Stimulated activated CD4-positive, alpha-beta T cell treated with anti-CD3 and anti-CD28 coated beads, Interleukin-15, amount 100 ng/mL, for 1 hour (primary cell): ENCODE measurements at places on chromosomes 6 and 20.

GRCh38 chr20:19888269-19888671 lies 128.9 kb upstream of the NAA20 start:
- DNase-seq: no peak

- no peak for DNase-seq
Observed at GRCh38 chr6:138571585-138572166, 72.4 kb upstream of the NHSL1 start.

- no peak for DNase-seq
Observed at GRCh38 chr6:108616544-108616943, 55.8 kb downstream of the FOXO3 start.

GRCh38 chr20:1341561-1342265 lies 12.8 kb upstream of the SDCBP2 start:
- no peak for DNase-seq

- no peak for DNase-seq
Observed at GRCh38 chr20:48676795-48677460, 150.9 kb downstream of the PREX1 start.

- DNase-seq: no peak
Observed at GRCh38 chr6:55239099-55239498, 64.8 kb downstream of the HCRTR2 start.

DNA sequence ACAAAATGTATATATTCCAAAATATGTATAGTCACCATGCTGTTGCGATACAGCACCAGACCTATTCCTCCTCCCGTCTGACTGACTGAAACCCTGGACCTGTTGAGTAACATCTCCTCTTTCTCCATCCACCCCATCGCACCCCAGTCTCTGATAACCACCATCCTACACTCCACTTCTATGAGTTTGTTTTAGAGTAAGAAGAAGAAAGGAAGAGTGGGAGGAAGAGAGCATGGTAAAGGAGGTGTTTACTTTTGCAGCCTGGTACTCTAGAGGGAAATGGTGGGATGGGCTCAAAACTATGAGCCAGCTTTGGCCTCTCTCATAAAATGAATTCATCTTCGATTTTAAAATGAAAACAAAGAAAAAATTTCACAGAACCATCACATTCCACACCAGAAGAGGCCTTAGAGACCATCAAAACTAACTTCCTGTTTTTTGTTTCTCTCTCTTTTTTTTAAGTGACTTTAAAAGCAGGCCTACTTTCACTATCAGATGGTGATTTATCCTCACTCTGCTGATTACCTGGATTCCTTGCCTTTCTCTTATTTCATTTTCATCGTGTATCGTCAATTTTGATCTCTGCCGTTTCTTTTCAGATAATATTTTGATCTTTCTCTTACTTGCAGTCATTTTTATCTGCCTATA lies 16.8 kb upstream of the FUCA2 start:
- DNase-seq: no peak

DNA sequence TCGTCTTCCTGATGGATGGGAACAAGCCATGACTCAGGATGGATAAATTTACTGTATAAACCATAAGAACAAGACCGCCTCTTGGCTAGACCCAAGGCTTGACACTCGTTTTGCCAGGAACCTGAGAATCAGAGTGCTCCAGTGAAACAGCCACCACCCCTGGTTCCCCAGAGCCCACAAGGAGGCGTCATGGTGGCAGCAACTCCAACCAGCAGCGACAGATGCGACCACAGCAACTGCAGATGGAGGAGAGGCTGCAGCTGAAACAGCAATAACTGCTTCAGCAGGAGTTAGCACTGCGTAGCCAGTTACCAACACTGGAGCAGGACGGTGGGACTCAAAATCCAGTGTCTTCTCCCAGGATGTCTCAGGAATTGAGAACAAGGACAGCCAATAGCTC lies 100.9 kb upstream of the SAMD5 start:
- DNase-seq: no peak

DNA sequence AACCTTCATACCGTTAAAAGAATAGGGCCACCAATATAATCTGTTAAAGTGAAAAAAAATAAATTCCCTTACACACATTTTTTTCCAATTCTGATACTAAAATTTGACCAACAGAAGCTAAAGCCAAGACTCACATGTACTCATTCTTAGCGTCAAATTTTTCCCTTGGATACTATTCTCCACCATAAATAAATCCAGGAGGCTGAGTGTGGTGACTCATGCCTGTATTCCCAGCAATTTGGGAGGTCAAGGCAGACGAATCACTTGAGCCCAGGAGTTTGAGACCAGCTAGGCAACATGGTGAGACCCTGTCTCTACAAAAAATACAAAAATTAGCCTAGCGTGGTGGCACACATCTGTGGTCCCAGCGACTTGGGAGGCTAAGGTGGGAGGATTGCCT lies 43.9 kb downstream of the SCML4 start:
- DNase-seq: no peak

DNA sequence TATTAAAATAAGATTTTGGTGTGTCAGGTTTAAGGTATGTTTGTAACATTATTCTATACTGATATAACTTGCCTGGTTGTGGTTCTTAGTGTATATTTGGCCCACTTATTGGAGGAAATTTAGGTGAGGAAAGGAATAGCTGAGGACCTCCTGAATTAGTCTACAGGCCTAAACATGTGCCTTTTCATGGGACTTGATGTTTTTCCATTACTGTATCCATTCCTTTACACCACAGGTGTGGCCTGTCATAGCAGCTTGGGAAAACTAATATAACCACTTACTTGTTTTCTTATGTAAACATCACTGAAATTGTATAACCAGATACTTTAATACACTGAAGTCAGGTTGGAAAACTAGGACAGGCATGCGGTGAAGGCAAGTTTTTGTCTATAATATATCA lies 27.6 kb downstream of the BCKDHB start:
- DNase-seq: no peak

DNA sequence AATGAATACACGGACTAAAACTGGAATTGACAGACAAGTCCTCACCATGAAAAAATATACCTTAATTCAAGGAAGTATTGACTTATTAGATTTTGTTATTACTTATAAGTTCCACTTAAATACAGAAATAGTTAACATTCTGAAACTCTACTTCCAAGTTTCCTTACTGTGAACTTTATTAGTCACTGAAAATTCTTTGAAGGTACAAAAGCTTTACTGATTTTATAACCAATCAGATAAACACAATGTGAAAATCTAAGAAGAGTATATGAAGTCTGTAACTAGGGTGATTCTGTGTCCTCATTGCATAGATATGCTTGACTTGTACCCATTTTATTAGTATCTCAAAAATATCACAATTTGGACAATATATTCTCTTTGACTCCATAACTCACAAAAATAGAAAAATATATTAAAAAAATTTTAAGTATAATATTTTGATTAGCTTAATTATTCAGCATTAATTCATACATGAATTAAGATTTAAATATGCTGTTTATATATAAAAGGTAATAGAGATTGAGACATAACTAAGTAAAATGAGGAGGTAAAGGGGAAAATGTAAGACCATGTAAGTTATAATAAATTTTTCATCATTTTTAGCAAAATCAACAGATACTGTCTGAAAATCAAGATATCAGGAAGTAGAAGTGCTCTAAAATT lies 6.6 kb downstream of the NAPB start:
- DNase-seq: no peak
